PC-9 (cell line): ENCODE measurements at places on chromosomes 11 and 22. TPM values are rescaled to one million over a fixed set of nuclear protein-coding genes. Genes with fewer than 3 reads are reported as not detected.

DNA sequence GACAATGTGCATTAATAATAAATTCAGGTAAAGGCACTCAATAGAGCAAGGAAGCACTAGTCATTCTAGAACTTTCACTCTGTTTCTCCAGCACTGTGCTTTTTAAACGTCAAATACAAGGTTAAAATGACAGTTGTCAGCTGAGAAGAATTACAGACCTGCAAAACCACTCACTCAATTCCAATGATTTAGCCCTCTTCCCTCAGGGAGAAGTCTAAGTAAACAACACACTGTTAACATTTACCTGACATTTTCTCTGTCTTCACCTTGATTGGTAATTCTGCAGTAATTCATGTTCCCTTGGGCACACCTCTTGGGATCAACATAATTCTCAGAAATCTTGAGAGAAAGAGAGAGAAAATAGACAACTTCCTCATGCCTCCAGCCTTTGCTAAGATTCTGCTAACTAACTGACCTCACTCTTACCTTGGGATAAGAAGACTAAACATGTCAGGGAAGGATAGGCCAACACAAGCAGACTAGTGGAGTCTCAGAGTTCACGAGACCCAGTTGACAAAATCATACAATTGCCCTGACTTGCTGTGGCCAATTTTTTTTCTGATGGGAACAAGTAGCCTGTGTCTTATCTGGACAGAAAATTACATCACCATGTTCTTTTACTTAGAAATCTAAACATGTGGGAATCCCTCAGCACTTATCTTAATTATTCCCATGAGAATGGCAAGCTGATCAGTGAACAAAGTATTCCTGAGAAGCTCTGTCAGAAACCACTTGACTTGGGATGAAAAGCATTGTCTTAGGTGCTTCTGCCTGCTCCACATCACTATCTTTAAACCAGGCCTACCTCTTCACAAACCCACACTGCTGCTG is 516.8 kb upstream of the FAT3 start:
- no peak for DNase-seq

DNA sequence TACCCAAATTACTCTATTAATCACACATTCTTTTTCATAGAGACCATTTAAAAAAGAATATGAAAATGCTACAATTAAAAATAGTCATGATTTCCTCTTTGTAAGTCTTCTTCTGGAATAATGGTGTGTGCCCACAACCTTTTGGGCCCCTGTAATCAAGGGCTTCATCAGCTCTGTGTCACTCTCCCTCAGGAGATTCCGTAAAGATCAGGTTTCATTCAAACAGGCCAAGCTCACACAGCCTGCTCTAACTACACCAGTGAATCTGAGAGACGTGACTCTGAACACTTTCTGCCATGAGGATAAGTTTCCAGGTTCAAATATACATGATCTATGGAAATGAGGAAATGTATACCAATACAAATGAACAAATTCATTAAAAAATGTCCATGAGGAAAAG is 9.5 kb downstream of the DRICH1 start:
- DNase-seq, result no peak

DNA sequence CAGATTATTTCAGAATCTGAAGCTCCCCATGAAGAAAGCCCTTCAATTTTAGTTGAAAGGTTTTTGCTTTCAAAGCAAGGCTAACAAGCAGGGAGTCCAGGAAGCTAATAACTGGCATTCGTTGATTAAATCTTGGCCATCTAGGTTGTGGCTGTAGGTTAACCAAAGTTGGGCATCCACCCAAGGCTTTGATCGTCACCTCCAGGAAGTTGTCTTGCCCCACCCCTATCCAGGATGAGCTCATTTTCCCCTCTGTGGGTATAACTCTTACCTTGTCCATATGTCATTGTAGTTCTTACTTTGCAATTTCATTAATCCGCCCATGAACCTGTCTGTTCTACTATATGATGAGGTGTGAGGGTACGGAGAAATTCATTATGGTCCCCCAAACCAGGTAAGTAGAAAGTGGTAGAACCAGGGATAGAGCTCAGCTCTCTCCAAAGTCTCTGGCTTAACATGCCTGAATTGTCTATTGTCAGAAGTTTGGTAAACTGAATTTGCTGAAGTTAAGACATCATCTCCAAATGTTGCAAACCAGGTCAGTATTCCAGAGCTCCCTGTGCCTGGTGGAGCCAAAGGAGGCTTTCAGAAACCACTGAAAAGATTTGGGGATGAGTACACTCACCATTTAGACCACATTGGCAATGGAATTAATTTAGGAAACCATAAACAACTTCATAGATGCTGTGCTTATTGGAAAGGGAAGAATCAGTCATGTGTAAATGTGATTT is 97.1 kb downstream of the CD44 start:
- peak; percentile 78 for DNase-seq

- no peak for DNase-seq
Observed at GRCh38 chr11:118503216-118503615, 24.1 kb upstream of the TTC36 start.

DNA sequence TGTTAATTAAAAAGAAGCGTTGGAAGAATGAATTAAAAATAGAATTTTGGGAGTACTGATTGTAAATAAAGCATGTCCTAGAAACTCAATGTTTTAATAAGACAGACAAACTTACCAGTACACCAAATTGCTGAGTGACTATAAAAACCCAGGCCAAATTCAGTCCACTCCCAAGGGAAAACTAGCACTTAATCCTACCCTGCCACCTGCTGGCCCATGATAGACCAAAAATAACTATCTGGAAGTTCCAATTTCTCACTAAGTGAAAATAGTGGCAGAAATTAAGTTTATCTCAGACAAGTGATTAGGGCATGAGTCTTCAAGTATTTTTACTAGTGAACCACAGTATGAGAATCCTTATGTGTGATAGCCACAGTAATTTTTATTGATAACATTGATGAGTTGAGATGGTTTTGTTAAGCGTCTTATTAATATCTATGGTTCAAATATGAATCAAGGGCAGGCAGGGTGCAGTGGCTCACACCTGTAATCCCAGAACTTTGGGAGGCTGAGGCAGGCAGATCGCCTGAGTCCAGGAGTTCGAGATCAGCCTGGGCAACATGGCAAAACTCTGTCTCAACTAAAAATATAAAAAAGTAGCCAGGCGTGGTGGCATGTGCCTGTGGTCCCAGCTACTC is 9.8 kb upstream of the DDX10 start:
- DNase-seq, result peak; percentile 60

The OR51E1 gene
- not detected in 2 replicates for total RNA-seq
